Uterus (tissue), 4 donors: ENCODE measurements at places on chromosomes 2 and 18. TPM values are rescaled to one million over a fixed set of nuclear protein-coding genes. Genes with fewer than 3 reads are reported as not detected.
A peak's percentile ranks its signal among the peaks of the same experiment; 100 is the strongest.

DNA sequence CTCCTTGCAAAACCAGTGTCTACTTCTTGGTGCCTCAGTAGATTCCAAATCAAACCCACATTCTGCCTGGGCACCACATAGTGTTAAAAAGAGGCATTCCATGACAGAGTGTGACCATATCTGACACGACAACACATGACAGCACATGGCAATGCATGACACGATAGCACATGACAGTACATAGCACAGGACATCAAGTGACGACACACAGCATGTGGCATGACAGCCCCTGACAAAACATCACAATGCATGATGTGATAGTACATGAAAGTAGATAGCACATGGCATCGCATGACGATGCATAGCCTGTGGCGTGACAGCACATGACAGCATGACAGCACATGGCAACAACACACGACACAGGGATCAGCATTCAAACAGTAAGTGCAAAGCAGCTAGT lies 845.9 kb upstream of the SALL3 start:
- no peak for DNase-seq

SERPINB12 gene
- total RNA-seq = not detected

DNA sequence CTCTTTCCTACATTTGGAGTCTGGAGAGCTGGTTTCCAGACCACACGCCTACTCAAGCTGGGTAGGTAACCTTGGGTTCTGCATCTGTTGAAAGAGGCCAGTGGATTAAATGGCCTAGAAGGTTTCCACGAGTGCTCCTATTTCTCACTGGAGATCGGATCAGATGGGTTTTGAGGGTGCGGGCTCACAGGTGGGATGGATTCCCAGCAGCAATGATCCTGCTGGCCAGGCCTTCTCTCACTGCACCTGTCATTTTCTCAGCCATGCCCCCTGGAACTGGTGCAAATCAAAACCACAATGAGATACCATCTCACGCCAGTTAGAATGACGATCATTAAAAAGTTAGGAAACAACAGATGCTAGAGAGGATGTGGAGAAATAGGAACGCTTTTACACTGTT lies 747.5 kb upstream of the RAB6C start:
- no peak for DNase-seq

SALL3 gene
- not detected for total RNA-seq

- DNase-seq = no peak
Measured at GRCh38 chr2:174033163-174033550, 68.0 kb upstream of the SP3 start.

GRCh38 chr18:54769526-54770464 lies 58.5 kb upstream of the RAB27B start:
- no peak for DNase-seq

DNA sequence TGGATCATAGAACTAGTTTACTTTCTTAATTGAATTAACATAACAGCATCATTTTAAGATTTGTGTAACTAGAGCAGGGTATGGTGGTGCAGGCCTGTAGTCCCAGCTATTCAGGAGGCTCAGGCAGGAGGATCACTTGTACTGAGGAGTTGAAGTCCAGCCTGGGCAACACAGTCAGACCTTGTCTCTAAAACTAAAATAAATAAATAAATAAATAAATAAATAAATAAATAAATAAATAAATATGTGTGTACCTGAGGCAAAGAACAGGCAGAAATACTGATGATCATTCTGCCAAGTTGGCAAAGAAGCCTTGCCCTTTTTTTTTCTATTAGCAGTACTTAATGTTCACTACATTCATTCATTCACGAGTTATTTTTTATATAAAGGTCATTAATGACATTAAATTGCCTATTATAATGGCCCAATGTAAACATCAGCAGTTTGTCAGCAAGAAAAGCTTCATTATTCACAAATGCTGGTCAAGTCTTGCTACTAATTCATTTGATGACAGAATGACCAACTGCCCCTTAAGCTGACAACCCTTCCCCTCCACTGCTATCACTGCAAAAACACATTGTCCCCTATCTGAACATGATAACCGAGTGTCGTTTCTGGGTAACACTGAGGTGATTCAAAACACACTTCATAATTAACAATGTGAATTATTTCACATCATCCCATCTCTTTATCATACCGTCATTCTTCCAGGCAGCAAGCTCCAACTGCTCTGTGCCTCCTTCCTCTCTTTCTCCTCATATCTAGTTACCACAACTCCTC lies 39.0 kb downstream of the ARL5A start:
- no peak for DNase-seq

DNA sequence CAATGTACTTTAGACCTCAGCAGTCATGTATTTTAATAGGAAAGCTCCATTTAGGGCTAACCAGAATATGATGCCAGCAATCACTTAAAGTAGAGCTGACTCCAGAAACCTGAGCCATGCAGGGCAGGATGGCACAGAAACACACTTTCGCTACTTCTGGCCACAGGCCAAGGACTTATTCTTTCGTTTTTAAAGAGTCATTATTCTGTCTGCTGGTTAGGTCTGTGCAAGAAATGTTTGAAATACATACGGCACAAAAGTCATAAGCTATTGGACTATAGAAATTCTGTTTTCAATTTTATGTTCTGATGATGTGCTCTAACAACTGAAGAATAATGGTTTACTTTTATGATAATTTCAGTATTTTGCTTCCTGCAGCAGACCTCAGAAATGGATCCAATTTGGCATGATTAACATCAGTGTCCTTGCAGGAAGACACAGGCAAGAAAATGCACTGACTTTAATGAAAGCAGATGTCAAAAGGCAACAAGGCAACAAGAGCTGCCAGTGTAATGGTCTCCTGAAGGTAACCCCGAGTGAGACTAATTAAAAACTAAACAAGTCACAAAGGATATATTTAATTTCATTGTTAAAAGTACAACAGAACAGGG lies 114.4 kb upstream of the CHRNA1 start:
- DNase-seq = no peak

GRCh38 chr2:129443865-129444739 lies 535.4 kb upstream of the RAB6C start:
- DNase-seq = no peak

REG1A gene
- not detected for total RNA-seq

CREG2 gene
- total RNA-seq = not detected

TMEFF2 gene
- not detected for total RNA-seq

SERPINB10 gene
- not detected for total RNA-seq

DNA sequence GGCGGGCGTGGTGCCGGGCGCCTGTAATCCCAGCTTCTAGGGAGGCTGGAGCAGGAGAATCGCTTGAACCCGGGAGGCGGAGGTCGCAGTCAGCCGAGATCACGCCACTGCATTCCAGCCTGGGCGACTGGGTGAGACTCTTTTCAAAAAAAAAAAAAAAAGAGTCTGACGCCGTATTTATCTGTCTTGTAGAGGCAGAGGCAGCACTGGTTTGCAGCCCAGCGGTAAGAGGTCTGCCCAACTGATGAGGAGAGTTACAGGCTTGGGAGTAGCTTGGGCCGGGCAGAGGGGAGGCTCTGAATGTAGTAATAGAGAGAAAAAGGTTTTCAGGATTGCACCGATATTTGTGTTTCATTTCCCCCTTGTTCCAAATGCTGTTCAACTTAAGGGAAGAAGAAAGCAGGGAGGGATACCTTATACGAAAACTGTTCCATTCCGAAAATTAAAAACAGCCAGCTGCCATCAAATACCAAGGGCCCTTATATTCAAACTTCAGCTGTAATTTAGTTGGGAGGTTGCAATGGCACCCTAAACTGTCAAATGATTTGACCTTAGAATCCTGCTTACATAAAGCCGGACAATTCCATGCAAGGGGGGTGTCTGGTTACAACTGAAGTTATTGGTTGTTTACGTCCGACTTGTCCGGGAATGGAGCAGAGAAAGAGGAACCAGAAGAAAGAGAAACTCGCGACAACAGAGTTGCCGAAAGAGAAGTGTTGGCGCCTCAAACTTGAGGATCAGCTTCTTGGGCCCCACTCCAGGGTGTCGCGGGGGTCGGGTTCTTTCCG lies 9.2 kb upstream of the SP9 start:
- no peak for DNase-seq

SAG gene
- not detected for total RNA-seq

DRC1 gene
- total RNA-seq = 2.4 TPM

MYO5B gene
- total RNA-seq = 0.34 TPM

GRCh38 chr18:51006948-51007789 lies 22.8 kb upstream of the SMAD4 start:
- DNase-seq = no peak

RAB6C gene
- total RNA-seq = 0.21 TPM

- no peak for DNase-seq
Measured at GRCh38 chr18:69727912-69728572, 219.6 kb downstream of the CD226 start.

GRCh38 chr18:46484971-46485370 lies 172.0 kb downstream of the LOXHD1 start:
- no peak for DNase-seq

GRCh38 chr2:240615820-240616547 lies 9.3 kb upstream of the GPR35 start:
- peak; percentile 8 for DNase-seq

DNA sequence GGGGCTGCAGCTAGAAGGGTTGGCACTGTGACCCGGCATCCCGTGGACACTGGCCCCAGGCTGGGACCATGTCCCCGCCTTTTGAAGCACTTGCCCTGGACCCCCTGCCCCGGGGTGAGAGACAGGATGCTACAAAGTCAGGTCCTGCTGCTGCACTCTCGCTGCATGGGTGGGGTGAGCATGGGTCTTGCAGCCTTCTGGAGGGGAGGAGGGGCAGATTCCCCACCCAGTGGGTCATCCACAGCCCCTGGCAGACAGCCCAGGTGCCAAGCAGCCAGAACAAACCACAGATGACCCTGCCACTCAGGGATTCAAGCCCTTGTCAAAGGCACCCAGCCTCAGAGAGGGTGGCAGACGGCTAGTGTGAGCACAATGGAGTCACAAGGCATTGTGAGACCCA lies 5.7 kb upstream of the NMUR1 start:
- no peak for DNase-seq

- no peak for DNase-seq
Measured at GRCh38 chr2:133532919-133533318, 35.3 kb downstream of the NCKAP5 start.

DNA sequence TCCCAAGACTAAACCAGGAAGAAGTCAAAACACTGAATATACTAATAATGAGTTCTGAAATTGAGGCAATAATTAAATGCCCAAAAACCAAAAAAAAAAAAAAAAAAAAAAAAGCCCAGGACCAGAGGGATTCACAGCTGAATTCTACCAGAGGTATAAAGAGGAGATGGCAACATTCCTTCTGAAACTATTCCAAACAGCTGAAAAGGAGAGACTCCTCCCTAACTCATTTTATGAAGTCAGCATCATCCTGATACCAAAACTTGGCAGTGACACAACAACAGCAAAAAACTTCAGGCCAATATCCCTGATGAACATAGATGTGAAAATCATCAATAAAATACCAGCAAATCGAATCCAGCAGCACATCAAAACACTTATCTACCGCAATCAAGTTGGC lies 108.5 kb upstream of the COL3A1 start:
- no peak for DNase-seq

- DNase-seq = no peak
Measured at GRCh38 chr2:45683292-45683691, 31.8 kb downstream of the PRKCE start.

CYP26B1 gene
- total RNA-seq = 1.4 TPM

- DNase-seq = no peak
Measured at GRCh38 chr2:6909431-6910385, 7.5 kb upstream of the RNF144A start.

- no peak for DNase-seq
Measured at GRCh38 chr2:113124181-113124961, 3.0 kb upstream of the IL1RN start.

DNA sequence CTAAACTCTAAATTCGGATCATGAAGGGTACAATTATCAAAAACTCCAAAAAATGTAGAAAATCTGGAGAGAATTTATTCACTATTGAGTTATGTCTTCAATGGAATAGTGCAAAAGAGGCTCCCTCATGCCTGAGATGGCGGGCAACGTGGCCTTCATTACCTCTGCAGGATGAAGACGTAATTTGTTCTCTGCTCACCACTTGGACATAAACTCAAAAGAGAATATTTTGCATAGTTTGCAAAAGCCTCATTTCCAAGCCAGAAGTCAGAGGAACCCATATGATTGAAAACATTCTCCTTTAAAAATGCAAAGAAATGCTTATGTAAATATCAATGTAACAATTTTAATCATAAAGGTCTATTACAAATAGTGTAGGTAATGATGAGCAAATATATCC lies 58.7 kb downstream of the SLC25A12 start:
- DNase-seq = no peak

DNA sequence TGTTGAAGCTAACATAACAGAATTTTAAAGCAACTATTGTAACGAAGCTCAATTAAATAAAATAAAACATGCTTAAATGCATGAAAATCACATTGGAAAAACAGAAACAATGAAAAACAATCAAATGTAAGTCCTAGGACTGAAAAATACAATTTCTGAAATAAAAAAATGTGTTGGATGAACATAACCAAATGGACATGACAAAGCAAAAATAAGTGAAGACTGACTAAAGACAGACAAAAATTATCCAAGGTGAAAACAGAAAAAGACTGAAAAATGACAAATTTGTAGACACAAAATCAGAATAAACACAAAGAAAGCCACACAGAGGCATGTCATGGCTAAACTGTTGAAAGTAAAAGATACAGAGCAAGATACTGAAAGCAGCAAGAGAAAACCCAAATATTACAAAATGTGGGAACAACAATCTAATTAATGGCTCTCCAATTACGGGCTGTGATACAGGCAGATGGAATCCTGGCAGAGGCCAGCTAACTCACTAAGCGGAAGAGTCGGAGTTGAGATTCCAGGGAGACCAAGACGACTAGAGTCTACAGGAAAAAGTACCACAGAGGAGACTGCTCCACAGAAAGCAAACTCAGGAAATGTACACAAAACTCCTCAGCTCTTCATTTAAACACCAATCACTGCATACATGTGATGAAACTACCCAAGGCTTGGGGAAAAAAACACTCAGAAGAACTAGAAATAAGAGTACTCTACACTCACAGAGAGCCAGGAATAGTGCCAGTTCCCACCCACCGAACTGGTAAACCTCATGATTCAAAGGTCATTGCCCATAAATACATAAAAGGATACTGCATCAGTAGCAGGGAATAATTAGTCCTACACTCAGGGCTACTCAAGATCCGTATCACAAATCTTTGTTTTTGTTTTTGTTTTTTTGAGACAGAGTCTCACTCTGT lies 83.6 kb downstream of the ATAD2B start:
- DNase-seq = no peak
